ENCODE measurements at places on chromosomes 5 and 9.

- no peak for DNase-seq
Observed at GRCh38 chr9:121026260-121026691, 23.8 kb downstream of the C5 start.

DNA sequence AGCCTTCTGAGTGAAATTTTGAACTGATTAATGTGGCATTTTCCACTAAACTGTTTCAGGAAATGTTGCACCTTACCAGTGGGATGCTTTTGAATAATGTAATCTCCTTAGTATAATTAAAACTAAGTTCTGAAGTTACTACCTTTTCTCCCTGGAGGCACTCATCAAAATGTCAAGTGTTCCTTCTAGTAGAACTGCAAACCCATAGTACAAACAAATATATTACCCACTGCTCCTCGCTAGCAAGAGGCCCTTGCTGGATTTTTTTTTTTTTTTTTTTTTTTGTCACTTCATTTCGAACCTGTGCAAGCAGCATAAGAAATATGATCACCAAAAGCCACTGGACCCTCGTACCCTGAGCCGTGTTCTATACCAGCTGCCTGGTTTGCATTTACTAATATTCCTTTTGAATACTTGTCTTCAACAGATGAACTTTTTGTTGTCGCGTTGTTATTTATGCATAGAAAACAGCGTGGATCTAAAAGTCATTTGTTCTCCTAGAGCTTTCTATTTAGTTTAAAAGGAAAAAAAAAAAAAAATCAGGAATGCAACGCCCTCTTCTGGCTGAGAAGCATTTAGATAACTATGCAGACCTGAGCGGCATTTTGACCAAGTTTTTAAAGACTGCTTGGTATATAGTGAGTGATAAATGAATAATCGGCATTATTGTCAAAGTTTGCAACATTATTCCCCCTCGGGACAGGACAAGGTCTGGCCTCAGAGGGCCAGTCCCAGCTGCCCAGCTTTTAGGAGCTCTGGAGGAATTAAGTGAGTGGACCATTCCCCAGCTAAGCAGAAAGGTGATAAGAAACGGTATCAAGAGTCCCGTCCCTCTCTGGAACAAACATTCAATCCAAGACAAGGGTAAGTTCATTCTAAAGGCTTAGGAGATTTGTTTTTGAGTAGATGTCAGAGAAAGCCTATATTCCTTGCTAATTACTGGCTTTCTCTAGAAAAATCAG is 162.5 kb upstream of the KIF2A start:
- no peak for DNase-seq

DNA sequence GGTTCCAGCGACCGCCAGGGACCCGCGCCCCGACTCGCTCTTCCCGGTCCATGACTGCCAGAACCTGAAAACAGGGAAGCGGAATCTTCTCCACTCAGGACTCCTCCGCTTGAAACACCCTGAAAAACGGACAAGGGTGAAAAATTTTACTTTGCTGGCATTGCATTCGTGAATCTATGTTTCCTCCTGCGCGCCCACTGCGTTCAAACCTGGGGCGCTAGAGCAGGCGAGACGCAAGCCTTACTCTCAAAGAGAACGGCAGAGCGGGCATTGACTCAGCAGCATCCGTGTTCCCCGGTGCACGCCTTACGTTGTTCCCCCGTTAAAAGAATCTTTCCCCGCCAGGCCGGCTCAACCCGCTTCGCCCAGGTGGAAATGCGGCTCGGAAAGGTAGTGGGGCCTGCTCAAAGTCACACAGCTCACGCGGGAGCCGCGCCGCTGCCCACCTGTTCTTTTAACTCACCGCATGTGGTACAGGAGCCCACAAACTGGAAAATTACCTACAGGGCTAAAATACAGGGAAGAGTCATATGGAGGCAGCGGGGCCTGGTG is 999 bp upstream of the DRD1 start:
- no peak for DNase-seq

DNA sequence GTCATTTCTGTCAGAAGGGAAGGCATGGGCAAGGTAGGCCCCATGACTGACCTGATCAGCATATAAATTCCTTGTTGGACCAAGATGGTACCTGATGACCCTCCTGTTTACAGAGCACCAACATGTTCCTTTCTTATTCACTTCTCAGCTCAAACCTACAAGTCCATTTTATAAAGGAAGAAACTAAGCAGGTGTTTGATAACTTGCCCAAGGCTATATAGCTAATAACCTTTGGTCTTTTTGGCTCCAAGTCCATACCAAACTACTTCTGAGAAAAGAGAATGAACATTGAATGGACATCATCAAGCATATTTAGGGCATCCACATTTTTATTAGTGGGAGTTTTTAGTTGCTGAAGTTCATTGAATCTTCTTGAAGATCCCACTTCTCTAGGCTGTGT is 125.2 kb downstream of the GALNT10 start:
- no peak for DNase-seq

DNA sequence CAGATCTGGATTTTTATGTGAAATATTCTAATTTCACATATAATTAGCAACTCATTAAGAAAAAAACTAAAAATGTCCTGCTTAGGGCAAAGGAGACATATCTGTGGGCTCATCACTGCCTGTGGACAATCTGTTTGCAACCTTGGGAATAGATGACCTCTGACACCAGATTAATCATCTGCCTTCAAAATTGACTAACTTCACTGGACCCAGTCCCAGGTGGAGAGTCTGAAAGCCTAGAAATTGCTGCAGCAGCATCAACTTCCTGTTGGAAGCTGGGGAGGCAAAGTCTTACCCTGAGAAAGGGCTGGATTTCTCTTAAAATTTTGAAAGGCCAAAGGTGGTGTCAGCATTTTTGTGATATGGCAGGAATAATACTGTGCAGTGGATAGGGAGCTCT is 76.3 kb upstream of the TNC start:
- DNase-seq: no peak

DNA sequence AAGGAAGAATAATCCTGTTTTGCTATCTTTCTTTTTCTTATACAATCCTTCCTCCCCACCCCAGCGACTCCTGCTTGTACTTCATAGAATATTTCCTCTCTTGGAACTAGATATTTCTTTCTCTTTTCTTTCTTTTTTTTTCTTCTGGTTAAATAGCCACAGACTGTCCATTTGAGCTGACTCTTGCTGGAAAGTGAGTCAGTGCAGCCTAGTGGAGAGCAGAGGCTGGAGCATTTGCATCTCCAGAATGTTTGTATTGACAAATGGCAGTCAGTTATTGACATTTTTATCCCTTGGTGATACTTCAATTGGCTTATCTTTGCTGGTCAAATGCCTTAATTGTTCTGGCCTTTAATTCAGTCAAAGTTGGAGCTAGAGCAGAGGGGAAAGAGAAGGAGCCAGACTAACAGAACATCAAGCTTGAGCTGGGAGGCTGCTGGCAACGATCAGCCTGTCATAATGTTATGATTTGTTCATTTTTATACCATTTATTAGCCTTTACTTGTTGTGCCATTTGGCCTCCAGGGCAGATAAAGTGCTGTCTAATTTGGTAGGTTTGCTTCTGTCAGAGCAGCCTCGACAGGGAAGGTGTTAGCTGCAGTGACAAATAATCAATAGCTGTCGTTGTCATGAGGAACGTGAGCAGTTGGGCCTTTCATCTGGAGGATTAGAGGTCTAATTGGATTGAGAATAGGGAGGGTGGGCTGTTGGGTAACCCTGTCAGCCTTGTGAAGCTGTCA is 69.0 kb downstream of the INVS start:
- DNase-seq: no peak

DNA sequence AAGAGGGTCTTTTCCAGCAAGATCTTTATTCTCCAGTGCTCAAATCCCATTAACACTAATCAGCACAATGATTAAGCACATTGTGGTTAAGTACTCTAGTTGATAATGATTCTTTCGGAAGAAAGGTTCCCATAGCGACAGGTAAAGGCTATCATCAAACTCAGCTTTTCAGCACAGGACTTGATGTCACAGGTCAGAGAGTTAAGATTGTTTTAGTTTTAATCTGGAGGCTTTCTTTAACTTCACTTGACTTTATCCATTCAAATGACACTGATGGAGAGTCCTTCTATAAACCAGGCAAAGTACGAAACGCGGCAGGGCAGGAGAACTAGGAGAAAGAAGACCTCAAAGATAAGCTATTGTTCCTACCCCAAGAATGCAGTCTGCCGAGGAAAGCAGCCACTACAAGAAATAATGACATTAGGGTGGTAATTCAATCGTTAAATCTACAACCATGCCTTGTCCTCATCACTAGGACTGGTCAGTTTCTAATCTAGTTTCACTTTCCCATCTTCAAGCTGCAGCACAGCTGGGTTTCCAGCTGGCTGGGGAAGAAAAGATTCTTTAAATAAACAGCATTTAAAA is 4.6 kb downstream of the NRG2 start:
- DNase-seq: no peak

DNA sequence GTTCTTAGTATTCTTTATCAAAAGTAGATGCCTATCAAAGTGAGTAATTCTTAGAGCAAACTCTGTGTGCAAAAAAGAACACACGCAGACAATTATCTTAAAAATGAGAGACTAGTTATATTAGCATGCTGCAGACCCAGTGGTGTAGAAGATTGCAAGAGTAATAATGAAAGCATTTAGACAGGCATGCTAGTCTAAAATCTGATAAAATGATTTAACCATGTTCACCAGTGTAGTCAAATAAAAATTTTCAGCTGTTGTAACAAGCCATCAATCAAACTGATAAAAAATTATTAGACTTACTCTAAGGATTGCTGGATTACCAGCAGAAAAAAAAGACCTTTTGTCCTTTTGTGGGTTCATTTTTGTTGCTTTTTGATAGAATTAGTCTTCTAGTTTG is 241.9 kb upstream of the TLE4 start:
- no peak for DNase-seq

- no peak for DNase-seq
Observed at GRCh38 chr9:135948446-135948845, 12.7 kb downstream of the UBAC1 start.

GRCh38 chr5:96927008-96927407 is 8.9 kb upstream of the LNPEP start:
- DNase-seq: no peak

DNA sequence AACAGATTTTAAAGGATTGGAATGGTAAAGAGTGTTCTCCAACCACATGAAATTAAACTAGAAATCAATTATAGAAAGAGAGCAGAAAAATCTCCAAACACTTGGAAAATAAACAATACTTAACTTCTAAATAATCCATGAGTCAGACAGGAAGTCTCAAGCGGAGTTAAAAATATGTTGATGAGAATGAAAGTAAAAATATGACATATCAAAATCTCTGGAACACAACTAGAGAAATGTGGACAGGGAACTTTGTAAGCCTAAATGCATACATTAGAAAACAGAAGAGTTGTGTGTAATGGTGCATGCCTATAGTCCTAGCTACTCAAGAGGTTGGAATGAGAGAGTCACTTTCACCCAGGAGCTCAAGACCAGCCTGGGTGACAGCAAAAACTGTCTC is 47.9 kb upstream of the ZNF618 start:
- no peak for DNase-seq

- DNase-seq: no peak
Observed at GRCh38 chr9:128245421-128246151, 30.2 kb downstream of the GOLGA2 start.

GRCh38 chr9:109780453-109781033 is 545 bp downstream of the PALM2AKAP2 start:
- DNase-seq: no peak

- no peak for DNase-seq
Observed at GRCh38 chr9:76333388-76333787, 60.8 kb downstream of the RFK start.

DNA sequence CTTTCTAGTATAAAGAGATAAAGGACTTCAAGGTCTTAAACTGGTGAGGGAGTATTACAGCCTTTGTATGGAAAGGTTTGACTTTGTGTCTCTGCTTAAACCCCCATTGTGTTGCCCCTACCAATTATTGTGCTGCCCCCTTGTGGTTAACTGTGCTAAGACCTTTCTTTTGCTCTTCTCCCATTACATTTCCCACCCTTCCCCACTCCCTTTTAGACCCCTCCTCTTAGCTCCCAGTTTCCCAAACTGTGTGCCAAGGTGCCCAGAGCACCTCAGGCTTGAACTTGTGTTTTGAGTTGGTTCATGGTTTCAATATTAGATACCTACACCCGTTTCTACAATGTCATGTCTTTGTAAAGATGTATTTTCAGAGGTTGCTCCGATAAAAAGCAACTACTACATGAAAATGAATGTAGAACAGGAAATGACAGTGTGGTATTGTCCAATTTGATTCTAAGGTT is 2.9 kb downstream of the JAK2 start:
- DNase-seq: peak; percentile 54

DNA sequence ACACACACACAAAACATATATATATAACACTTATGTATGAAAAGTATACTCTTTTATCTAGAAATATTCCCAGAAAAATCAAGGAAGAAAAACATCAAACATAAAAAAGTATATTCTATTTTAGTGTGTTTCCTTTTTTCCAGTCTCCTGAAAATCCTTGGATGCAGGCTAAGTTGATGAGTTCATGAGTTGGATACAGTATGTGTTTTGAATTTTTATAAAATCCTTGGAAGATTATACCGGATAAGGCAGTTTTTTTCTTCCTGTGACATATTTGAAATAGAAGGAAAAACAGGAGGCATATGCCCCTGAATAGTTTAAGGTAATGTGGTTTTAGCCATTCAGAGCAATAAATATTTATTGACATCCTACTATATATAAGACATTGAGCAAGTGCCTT is 203.6 kb downstream of the SNX18 start:
- no peak for DNase-seq

- DNase-seq: no peak
Observed at GRCh38 chr5:313265-313664, 8.2 kb upstream of the AHRR start.

- no peak for DNase-seq
Observed at GRCh38 chr5:108765647-108766046, 17.9 kb downstream of the FER start.

DNA sequence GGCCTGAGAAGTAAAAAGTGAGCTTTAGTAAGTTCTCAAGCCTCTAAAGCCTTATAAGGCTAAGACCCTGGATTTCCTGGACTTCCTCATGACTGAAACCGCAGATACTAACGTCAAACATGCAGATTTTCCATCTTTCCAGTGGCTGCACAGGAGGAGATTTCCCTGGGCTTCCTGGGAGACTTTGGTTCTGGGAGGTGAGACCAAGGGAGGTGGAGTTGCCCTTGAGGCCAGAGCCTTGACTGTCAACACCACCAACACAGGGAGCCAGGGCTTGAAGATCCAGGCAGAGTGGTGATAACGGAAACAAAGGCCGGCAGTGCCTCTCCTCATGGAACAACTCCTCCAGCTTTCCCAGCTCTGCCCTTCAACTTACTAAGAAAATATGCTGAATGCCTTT is 144.7 kb upstream of the LRRTM2 start:
- no peak for DNase-seq

GRCh38 chr5:75574791-75575190 is 36.5 kb upstream of the ANKDD1B start:
- no peak for DNase-seq

DNA sequence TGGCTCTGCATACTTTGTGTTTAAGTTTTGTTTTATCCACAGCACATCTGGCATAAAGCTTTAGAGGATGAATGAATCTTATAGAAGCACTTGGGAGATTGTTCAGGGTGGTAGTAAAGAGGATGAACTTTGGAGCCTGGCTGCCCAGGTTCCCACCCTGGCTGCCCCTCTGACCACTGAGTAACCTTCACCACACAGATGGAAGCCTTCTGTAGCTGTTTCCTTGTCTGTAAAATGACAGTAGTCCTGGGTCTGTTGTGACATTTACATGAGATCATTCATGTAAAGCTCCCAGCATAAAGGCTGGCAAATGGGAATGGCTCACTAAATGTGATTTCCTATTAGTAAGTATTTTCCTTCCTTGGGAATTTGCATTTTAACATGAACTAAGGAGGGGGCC is 85.7 kb upstream of the FAM169A start:
- no peak for DNase-seq
